ENCODE measurements at places on chromosomes 5 and 9.

DNA sequence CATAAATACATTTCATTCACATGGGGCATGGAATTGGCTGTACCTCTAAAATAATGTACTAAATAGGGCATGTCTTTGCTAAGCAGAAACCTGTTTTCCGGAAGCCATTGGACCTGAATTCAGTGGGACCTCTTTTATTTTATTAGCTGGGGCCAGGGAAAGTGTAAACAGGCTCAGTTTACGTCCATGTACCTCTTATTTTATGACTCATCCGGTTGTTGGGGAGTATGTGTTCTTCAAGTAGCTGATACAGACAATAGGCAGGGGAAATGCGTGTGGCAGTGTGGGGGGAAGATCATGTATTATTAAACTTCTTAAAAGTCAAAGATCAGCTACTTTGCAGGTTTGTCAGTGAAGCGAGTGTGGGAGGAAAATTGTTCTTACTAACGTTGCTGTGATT, 1.4 kb upstream of the GDNF start:
- DNase-seq = no peak

- DNase-seq = no peak
These were observed 82.6 kb downstream of the CETN3 start for GRCh38 chr5:90326995-90327394.

DNA sequence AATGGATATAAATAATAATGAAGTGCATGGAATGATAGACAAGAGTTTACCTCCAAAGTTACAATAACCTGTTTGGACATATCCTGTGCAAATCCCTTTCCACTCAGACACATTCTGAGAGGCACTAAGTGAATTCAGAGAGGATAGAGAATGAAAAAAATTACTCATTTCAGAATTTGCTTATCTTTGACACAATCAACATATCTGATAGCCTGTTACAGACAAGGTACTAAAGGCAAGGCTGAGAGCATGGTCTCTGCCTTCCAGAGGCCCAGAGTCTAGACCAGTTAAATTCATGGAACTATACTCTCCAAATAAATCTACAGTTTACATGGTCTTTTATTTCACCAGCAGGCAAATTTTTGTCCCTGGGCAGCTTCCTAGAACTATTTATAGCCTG, 371.8 kb upstream of the PTGER4 start:
- DNase-seq = no peak

DNA sequence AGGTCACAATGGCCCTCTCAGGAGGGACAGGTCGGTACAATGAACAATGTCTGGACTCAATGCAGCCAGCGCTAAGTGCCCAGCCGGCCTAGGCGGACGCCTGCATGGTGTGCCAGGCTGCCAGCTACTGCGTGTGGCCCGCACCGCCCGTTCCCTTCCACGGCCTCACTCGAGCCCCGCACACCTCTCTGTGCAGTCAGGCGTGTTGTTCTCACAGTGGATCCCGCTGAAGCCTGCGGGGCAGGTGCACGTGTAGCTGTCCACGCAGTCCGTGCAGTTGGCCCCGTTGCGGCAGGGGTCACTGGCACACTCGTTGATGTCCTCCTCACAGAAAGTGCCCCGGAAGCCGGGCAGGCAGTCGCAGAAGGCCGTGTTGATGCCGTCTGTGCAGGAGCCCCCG, 26.7 kb upstream of the SEC16A start:
- DNase-seq = no peak

- peak; percentile 17 for DNase-seq
These were observed 796 bp downstream of the LNPEP start for GRCh38 chr5:96936431-96937320.

DNA sequence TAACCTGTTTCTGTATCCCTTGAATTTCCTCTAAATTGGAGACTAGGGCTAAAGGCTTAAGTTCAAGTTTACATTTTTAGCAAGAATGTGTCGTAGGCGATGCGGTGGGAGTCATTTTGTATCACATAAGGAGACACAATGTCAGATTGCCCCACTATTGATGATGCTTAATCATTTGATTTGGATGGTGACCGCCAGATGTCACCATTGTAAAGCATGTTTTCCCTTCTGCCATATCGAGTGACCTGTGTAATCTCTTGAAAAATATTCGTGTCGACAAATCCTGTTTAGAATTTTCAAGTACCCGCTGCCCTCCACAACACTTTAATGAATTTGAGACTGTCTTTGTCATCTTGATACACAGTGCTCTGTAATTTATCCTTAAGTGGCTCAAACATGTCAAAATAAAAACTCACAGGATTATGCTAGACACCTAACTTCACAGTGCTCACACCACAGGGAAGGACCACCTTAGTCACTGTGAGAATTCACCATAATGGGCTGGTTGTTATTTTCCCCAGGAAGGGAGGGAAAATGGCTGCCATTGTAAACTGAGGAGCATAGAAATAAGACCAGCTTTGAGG, 34.5 kb upstream of the SLC46A2 start:
- no peak for DNase-seq

DNA sequence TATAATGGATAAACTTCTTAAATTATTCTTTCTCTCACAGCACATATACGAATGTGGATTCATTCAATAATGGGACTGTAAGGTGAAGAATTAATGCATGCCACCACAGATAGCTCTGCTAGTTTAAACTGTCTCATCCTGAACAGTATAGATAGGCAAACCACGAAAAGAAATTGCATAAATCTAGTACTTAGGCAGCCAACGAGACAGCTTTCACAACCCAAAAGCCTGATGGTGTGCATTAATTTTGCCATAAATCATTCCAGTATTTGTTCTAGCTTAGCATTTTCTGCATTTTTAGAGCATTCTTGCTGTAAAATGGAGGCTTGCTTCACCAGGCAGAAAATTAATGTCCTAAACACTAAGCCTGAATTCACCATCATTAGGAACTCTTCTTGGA, 834.2 kb upstream of the DMAC1 start:
- DNase-seq = no peak

DNA sequence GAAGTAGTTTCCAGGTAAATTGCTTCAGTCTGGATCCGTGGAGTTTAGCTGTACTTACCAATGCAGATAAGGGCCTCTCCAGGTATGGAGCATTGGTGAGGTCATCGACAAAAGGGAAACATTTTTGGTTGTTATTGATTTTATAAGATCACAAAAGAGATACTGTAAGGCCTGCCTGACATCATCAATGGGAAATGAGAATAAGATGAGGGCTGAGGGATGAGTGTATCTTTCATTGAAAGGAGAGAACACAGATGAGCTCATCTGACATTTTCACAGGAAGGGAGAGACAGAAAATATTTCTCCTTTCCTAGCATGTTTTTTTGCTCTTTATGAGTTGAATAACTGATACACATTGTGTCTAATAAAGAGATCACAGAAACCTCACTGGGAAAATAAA, 233.6 kb downstream of the SAXO1 start:
- DNase-seq = no peak

DNA sequence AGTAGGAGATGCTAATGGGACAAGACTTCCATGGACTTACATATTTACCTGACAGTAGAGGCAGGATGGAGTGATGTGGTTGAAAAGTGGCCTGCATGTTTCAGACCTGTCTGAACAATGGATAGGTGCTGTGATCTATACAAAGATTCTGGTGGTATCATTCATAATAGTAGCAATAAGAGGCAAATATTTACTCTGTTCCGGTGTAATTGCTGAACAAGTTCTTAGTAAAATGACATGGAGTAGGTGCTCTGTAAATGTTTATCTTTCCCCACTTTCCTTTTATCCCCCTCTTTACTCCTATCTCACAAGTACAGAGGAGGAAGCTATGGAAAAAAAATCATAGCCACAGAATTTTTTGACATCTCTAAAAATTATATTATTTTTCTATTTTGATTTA, 159.0 kb upstream of the SLC12A2 start:
- no peak for DNase-seq

DNA sequence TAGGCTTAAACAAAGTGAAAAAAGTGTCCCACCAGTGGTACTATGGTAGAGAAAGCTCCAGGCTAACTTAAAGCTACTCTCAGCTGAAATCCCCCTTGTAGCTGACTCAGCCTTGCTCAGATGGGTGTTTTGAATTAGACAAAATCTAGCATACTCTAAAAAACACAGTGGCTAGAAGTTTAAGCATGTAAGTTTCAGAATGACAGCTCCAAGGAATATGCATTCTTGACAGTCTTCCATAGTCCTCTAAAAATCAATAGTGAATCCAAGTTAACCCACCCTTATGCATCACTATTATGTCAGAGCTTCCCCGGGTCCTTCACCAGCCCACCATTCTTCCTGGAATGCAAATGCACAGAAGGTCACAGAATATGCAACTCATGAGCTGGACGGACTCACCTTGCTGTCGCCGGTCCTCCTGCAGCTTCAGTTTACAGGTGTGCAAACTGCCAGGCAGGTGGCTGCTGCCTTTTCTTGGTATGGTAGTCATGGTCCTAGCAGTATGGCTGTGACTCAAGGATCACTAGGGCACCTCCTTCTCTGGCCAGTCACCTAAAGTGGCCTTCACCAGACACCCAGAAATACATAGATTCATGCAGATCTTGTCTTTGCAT, 668 bp downstream of the RANBP3L start:
- DNase-seq = no peak

DNA sequence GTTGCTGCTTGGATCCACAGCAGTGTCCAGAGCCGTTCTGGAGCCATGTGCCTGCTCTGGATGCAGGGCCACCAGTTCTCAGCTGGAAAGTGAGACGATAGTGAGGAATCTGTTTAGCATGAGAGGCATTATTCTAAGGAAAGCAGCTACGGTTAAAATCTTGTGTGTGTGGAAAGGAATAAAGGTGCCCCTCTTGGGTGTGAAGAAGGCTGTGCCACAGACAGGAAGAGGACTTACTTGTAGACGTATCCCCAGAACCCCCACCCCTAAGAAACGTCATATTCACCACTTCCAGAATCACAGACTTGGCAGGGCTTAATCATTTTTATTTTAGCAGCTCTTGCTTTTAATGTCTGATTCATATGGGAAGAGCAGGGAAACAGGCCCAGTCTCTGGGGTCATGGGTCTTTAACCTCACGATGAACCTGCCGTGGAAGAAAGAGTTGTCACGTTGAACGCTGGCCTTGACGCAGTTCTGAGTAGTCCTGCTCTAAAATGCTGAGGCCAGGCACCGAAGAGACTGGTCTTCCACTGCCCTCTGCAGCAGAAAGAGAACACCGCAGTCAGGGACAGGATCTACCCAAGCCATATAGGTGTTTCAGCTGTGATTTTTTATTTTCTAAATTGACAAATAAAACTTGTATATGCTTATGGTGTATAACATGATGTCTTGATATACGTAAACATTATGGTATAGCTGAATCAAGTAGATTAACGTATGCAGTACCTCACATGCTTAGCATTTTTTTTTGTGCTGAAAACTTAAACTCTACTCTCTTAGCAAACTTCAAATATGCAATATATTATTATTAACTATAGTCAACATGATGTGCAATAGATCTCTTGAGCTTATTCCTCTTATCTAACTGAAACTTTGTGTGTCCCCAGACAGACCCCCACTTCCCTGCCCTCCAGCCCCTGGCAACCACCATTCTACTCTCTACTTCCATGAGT, 38.8 kb downstream of the CARTPT start:
- DNase-seq = peak; percentile 7

DNA sequence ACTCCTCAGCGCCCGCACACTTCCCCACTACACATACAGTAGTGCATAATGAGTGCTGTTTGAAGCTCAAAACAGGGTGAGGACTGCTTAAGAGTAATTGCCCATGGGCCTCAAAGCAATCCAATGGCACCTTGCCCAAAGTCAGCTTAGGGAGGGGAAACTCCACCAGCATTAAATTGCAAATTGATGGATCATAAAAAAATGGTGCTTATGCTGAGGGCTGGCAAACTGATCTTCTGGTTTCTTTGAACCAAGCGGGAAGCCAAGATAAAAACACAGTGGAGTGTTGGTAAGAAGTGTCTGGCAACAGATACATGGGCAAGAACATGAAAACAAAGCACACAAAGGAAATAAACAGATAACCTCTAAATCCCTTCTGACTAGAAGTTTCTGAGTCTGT, 28.0 kb downstream of the TLE1 start:
- DNase-seq = no peak

DNA sequence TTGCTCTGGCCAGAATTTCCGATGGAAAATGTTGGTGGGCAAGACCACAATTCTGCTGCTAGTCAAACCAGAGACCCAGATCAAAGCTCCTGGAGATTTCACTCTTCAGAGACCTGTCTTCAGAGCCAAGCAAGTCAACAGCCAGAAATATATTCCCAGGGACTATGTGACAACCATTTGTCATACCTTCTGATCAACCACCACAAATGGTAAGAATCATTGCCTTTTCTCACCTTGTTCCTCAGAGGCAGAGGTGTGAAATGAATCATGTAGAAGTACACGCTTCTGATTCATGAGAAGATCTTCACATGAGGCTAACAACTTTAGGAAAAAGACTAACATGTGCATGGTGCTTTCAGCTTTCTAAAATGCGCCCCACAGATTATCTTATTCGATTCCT, 53.5 kb downstream of the SUSD1 start:
- no peak for DNase-seq

DNA sequence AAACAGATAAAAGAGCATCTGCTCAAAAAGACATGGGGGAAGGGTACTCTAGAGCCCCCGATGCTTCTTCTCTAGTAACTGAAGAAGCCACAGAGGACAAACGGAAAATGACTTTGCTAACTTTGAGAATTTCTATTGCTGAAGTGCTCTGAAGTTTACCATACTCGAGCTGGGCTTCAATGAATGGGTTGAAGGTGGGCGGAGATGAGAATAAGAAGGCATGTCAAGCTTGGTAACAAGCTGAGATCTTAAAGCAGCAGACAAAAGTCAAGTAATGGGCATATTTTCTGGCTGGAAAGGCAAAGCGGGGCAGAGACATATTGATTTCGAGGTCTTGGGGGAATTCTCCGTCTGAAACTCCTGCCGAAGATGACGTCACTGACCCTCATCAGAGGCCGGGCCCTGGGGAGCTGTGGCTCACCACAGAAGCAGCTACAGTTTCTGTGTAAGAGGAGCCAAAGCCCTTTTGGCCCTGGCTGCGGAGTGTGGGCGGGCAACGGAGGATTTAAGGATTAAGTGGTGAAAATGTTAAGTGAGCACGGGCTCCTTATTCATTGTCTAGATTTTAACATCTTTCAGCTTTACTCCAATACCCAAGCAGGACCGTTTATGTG, 115.8 kb upstream of the SLIT3 start:
- DNase-seq = no peak

DNA sequence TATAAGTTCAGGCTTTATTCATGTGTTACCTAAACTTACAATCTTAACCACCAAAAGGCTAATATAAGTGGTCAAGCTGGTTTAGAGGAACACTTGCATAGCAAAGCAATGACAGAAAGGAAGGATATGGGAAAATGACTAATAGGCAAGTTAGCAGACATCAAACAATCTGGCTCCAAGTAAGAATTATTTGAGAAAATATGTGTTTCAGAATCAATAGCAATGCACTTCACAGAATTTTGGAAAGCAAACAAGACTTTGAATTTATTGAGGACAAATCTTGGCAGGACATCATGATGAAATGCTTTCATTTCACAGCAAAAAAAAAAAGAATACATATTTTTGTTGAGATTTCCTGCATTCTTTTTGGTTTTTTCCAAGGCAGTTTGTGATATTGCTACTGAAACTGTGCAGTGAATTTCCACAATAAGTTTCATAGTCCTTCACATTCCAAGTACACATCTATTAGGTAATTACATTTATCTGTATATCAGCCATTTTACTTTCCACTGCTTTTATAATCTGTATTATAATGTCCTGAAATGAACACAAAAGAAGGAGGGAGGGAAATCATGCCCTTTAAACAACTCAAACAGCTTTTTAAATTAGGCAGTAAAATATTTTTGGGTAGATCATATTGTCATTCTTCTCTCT, 417.9 kb downstream of the NR2F1-AS1 start:
- DNase-seq = no peak
